Naive thymus-derived CD8-positive, alpha-beta T cell (primary cell): ENCODE measurements at places on chromosomes 16 and 17. TPM values are rescaled to one million over a fixed set of nuclear protein-coding genes. Genes with fewer than 3 reads are reported as not detected.
A peak's percentile ranks its signal among the peaks of the same experiment; 100 is the strongest.

GNG13 gene
- total RNA-seq: not detected

PLXDC1 gene
- 34.4 TPM for total RNA-seq

HSF4 gene
- 9.7 TPM for total RNA-seq

KRT25 gene
- total RNA-seq: not detected

PSMD3 gene
- total RNA-seq: 87.9 TPM

DNA sequence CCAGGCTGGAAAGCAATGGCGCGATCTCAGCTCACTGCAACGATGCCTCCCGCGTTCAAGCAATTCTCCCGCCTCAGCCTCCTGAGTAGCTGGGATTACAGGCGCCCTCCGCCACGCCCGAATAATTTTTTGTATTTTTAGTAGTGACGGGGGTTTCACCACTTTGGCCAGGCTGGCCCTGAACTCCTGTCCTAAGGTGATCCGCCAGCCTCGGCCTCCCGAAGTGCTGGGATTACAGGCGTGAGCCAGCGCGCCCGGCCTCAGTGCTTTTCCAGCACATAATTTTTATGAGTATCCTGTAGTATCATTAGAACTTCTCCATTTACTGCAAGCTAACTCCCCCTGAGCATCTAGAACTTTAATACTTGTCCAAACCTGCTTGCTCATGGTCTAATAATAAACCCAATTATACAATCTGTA, 1.8 kb downstream of the UBE2G1 start:
- no peak for DNase-seq

DNA sequence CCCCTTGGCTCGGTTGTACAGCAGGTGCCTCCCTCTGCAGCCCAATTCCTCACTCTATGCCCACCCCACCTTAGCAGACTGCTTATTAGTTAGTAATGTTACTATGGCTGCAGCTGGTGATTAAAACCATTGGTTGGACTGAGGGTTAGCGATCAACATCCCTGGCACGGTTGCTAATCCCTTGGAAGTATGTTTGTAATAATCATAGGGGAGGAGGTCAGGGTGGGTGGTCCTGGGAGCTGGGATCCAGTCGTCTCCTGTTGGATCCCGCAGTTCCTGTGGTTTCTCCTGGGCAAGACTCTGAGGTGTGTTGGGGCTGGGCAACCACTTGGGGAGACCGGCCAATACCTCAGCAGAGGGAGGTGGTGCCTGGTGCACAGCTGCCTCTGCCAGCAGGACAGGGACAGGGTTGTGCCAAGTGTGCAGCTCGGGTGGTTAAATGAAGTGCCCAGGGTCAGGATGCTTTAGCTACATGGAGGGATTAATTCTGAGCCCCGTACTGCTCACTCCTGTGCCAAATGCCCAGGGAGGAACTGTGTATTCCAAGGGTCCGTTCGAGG, 38.0 kb downstream of the FZD2 start:
- DNase-seq: no peak

GRCh38 chr17:15966879-15967248, 21.9 kb downstream of the ADORA2B start:
- DNase-seq: no peak

DNA sequence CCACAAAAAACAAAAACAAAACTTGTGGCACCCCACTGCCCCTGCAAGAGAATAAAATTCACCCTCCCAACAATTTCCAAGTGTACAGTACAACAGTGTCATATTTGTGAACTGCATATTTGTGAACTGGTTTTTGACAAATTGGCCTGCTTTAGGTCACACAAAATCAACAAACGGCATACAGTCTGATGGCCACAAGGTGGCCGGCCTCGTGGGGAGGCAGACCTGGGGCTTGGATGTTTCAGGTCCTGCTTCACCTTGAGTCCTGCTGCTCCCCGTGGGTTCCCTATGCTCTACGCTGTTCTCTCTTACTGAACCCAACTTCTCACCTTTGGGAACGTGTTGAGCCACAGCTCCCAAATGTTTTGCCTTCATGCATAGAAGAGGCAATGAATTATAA, 102.2 kb downstream of the CDK5R1 start:
- no peak for DNase-seq

DNA sequence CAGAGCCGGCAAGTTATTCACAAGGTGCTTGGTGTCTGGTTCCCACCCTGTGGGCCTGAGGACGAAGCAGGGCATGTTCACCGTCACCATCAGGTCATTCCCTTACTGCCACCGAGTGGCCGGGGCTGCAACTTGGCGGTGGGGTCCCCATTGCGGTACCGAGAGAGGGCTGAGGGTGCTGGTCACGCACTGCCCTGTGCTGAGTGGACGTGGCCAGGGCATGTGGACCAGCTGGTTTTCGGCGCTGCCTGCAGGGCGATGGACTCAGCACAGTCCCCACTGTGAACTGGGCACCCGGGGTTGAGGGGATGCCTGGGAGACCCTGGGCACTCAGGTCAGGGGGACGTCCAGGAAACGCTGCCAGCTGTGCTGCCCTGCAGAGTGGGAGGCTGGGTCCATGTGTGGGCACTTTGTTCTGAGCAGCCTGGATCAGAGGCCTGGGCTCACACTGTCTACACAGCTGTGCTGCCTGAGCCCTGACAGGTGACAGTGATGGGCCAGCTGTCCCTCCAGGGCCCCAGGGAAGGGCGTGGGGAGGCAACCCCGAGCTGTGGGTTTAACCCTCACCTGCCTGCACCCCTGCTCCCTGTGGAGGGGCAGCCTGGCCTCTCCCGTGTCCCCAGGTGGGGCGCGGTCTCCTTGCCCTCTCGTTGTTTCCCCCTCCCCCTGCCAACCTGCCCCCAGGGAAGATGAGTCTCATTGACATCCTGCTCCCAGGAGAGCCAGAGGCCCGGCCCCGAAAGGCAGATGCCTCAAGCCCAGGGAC, 39.3 kb upstream of the GNG13 start:
- no peak for DNase-seq

DNA sequence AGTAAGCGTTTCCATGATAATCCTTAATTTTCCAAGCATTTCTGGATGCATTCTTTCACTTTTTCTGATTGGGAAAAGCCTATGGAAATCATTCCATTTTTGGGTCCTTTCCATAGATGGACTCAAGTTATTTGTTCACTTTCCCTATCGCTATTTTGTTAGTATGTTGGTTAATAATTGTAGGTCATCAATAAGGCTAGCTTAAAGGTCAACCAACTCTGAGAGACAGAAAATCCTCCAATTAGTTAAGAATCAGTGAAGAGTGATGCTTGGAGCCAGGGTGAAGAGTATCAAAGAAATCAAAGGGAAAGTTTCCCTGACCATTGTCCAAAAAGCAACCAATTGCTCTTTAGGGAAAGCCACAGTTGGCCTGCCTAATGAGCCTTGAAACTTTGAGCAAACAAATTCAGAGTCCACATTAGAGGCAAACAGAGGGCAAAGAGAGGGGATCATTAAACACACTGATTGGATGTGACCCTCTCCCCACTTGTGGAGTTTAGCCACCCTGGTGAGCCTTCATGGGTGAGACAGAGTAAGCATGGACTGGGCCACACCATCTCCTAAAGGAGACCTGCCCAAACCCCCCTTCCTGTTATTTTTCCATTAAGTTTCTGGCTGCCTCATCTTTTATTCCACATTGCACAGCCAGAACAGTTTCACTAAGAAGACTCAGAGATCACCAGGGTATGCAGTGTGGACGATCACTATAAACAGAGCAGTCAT, 133.4 kb upstream of the DYNLRB2 start:
- no peak for DNase-seq

DNA sequence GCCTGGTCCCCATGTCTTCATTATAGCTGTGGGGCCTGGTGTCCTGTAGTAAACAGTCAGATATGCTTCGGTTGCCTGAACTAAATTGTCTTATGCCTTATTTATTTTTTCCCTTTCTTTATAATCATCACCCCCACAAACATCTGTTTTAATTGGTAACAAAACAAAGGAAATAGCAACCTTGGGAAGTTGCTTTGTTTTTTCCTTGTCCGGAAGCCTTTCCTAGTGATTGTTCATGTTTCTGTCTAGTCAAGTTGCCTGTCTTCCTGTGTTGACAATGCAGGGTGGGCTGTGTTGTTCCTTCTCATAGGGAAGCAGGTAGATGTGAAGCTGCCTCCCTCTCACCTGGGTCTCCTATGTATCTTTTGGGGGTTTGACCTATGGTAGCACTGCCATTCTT, 16.7 kb downstream of the PGS1 start:
- no peak for DNase-seq

GRCh38 chr17:44901411-44901921, 2.2 kb upstream of the EFTUD2 start:
- no peak for DNase-seq

DNA sequence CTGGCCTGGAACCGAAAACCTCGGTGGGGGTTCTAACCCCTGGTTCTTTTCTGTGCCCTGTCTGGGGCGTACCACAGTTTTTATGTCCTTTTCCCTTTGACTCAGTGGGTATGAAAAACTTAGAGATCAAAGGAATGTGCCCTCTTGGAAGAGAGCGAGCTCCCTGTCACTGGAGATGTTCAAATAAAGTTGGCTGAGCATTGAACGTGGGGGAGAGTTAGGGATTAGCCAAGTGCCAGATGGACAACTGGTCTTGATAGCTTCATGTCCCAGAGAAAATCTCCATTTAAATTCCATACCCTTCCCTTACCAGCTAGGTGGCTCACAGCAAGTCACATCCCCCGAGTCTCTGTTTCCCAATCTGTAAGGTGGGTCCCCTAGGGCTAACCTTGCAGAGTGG, 9.5 kb downstream of the ADGRG1 start:
- no peak for DNase-seq

DNA sequence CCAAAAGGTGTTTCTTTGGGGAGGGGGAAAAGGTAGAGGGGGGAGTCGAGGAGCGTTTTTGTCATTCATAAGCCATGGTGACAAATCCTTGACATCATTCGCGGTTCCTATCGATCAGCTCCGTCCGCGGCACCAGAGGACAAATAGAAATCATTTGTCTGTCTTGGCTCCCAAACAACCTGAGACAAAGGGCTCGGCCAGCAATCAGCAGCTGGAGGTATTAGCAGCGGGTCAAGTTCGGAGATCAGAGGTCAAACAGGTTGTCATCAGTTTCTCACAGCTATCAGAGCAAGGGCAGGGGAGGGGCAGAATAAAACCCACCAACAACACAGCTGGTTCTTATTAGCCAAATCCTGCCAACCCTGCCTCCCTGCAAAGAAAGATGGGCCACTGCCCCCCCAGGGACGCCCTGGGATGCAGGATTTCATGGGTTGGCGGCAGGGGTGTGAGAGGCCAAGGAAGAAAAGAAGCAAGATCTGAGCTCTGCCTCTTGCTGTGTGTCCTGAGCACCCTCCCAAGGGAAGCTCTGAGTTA, 145.3 kb upstream of the LHX1 start:
- DNase-seq: no peak

DNA sequence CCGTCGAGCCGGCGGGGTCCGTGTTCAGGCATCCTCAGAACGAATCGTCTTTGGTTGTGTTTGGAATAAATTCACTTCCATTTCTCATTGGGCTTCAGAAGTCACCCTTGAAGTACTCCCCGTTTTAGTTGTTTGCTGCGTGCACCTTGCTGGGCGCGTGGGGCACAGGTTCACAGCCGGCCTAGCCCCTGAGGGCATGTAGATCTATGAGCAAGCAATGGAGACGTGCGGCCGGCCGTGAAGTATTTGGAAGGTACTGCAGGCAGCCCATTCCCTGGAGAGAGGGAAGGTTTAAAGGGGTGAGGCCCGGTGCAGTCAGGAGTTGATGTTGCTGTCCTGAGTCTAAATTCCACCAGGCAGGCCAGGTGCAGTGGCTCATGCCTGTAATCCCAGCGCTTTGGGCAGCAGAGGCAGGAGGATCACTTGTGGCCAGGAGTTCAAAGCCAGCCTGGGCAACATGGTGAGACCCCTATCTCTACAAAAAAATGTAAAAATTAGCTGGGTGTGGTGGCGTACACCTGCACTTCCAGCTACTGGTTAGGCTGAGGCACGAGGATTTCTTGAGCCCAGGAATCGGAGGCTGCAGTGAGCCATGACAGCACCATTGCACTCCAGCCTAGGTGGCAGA, 714 bp downstream of the ACSF3 start:
- DNase-seq: peak; percentile 31

DNA sequence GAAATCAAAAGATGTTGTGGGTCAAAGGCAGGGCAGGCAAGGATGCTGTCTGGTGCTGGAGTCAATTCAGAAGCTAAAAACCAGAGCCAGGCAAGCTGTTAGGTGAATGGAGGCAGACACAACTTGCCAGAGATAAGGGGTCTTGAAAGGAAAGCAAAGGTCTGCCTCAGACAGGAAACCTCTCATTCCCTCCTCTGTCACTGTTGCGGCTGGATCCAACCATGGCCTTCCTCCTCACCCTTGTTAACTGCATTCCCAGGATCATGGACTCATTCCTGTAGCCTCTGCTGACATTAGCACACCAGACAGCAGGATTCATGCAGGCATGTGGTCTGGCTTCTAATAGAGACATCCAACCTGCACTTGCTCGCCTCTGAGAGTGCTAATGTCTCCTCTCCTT, 186.7 kb upstream of the HS3ST3A1 start:
- DNase-seq: no peak

GRCh38 chr17:52532373-52532772, 373.9 kb upstream of the CA10 start:
- DNase-seq: no peak

- no peak for DNase-seq
Observed at GRCh38 chr17:71145486-71145885, 975.3 kb upstream of the SOX9 start.

- no peak for DNase-seq
Observed at GRCh38 chr17:39576187-39576586, 31.5 kb downstream of the NEUROD2 start.

DNA sequence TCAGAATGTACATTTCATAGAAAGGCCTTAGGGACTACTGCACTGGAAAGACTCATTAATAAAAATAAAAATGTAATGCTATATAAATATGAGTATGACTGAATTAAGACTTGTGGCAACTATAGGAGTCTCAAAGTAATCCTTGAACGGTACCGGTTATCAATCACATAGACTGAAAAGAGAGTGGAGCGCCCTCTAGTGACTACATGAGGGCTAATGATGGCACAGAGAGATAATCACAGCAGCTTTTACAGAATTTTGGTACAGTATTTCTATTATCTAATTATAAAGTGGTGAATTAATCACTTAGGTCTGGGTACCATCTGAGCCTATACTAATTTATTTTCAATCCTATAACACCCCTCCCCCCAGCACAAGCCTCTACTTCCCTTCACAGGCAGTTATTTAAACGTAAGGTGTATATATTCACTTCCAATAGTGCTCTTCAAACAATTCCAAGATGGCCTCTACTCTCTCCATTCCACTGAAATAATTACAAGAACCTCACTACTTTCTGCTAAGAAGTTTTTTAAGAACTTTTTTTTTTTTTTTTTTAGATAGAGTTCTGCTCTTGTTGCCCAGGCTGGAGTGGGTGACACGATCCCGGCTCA, 40.7 kb upstream of the ANKFY1 start:
- DNase-seq: peak; percentile 18

GRCh38 chr17:79479876-79480275, 131.0 kb downstream of the RBFOX3 start:
- no peak for DNase-seq
